ENCODE measurements at places on chromosomes 4 and X.

- peak; percentile 52 for DNase-seq
Observed at GRCh38 chr4:6767748-6768538, 14.6 kb upstream of the KIAA0232 start.

DNA sequence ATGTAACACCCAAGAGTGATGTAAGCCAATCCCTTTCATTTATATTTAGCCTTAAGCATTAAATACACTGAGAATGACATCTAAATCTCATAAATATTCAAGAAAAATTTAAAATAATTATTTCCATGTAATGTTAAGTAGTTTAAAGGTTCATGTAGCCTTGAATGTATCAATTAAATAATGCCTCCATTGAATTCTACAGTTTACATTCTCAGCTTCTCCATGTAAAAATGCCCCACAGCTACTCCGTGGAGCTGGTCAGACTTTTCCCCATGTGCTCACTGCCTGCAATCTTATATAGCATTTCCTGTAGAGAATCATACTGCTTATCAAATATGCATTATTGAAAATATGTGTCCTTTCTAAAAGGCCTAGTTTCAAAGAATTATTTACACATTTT is 25.4 kb downstream of the AP1S2 start:
- no peak for DNase-seq

- DNase-seq, result no peak
Observed at GRCh38 chrX:155563099-155563498, 49.7 kb downstream of the TMLHE start.

DNA sequence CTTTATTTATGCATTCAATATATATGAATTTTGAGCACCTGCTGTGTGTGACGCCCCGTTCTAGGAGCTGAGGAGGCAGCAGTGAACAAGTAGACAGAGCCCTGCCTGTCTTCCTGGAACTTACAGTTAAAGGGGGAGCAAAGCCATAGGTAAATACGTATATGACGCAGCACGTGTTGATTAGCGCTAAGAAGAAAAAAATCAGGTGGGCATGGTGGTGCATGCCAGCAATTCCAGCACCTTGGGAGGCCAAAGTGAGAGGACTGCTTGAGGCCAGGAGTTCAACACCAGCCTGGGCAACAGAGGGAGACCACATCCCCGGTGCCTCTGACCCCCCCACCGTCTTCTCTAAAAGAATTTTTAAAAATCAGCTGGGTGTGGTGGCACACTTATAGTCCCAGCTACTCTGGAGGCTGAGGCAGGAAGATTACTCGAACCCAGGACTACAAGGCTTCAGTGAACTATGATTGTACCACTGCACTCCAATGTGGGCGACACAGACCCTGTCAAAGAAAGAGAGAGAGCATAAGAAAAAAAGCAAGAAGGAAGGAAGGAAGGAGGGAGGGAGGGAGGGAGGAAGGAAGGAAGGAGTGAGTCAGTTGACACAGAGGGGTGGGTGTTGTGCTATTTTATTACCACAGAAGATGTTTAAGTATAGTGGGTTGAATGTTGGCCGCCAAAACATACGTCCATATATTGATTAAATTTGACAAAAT is 5.4 kb upstream of the KIAA0232 start:
- DNase-seq, result no peak

DNA sequence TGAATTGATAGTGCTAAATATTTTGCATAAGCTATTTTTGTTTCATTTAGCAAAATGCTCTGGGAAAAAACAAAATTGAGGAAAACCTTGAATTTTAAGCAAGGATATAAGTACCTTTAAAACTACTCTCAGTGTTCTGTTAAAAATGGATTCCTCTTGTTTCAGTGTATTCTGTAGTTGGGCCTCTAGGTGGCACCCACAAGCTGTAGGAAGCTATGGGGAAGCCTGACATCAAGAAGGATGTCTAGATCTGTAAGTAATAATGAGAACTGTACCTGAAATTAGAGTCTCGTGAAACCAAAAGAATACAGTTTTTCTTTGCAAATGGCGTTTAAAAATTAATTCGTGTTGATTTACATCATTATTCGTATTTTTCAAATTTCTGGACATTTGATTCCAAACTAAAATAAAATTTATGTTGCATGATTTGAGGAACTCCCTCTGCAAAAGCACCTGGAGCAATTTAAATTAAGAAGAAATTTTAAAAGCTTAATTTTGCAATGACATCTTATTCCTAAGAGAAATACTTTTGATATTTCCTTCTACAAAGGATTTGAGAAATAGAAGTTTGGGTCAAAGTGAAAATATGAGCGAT is 51.2 kb downstream of the TMPRSS11E start:
- DNase-seq, result peak; percentile 91

GRCh38 chrX:118189628-118190027 is 73.0 kb upstream of the KLHL13 start:
- DNase-seq, result no peak

DNA sequence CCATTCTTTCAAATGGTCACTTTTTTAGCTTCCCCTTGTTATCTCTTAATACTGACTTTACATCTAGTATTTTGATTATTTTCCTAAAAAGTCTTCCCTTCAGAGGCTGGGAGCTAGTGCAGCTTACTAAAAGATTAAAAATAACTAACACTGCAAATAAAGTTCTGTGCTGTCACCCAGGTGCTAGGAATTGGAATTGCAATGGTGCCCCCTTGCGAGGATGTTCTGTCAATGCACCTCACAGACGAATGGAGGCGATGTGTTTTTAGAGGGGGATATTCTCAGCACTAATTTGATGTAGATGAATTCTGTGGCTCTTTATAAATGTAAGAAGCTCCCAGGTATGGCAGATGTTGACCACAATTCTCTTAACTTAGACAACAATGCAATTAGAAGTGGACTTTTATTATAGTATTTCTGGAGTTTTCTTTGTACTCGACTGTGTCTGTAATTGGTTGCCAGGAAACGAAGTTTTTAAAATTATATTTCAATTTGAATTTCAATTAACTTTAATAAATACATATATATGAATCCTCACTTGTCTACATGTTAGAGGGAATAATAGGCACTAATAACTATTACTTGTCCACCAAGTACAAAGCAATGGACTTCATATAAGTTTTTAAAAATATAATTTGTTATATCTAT is 22.0 kb upstream of the SMIM31 start:
- DNase-seq, result peak; percentile 80

GRCh38 chrX:1894740-1895139 is 279.9 kb downstream of the ASMT start:
- no peak for DNase-seq

DNA sequence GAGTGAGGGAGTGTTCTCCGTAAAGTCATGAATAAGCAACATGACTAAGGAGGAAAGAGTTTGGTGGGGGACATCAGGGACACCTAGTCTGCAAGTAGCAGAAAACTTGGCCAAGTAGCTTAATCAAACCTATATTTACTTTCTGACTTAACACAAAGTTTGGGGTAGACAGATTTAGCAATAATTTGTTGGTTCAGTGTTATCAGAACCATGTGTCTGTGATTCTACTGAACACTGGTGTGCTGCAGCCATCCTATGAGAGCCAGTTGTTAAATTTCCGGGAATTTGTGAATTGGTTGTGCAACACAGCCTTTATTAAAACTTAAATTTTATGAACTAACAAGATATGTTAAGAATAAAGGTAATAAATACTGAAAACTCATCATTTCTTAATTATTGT is 469.3 kb downstream of the C4orf33 start:
- no peak for DNase-seq

DNA sequence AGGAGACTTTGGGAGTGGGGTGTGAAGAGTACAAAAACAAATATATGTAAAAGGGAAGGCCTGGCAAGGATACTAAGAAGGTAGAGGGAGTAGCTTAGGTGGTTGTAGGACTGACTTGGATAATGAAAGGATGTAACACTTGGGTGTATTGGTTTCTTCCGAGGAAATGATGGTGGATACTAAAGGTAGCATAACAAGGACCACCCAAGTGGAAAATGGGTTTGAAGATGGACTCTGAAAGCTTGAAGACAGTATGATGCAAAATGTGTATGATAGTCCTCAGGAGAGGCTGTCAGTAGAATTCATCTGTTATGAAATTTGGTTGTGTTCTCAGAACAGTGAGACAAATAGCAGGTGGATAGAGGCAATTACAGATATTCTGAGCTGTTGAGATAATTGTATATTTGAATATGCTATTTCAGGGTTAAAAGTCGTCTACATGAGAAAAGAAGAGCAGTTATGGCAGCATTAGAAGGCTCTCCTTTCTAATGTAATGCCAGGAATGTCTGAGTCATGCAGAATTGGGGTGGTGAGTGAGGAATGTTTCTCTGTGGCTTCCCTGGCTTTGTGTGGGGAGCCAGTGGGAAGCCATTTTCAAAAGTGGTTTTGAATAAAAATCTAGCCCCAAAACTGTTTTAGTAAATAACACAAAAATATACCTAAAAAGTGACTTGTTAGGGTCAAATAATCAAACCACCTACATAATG is 75.6 kb downstream of the FHIP1A start:
- DNase-seq, result no peak

- no peak for DNase-seq
Observed at GRCh38 chr4:158193171-158193749, 17.0 kb upstream of the TMEM144 start.

DNA sequence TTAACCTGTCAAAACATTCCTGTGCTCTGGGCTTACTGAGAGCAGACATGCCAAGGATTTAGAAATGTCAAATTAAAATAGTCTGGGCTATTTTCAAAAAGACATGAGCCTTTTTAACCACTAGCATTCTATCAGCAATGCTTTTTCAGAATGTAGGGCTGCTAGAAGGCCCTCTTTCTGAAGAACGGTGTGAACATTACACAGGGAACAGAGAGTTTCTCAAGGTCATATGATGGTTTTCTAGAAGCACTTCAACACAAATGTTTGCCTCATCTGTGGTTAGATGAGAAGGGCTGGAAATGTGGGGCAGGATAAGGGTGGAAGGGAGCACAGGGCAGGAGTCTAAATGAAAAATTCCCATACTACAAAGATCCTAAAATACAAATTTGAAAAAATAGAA is 39.3 kb downstream of the GRIA3 start:
- DNase-seq, result no peak

GRCh38 chr4:87251106-87251505 is 30.7 kb upstream of the KLHL8 start:
- peak; percentile 53 for DNase-seq

DNA sequence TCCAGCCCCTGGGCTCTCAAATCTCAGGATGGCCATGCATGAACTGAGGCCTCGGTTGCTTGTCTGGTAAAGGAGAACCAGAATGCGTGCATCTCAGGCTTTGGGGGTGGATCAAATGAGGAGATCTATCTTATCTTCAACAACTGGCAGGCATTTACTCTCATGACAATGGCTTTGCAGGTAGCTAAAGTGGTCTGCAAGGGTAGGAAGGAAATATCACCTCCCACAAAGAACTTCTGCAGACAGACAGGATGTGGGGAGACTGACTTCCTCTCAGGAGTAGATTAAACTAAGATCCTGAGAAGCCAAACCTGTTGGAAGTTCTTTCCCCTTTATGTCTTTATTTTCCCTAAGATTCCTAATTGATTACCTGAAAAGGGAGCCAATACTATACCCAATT is 7.8 kb downstream of the LDB2 start:
- peak; percentile 23 for DNase-seq

DNA sequence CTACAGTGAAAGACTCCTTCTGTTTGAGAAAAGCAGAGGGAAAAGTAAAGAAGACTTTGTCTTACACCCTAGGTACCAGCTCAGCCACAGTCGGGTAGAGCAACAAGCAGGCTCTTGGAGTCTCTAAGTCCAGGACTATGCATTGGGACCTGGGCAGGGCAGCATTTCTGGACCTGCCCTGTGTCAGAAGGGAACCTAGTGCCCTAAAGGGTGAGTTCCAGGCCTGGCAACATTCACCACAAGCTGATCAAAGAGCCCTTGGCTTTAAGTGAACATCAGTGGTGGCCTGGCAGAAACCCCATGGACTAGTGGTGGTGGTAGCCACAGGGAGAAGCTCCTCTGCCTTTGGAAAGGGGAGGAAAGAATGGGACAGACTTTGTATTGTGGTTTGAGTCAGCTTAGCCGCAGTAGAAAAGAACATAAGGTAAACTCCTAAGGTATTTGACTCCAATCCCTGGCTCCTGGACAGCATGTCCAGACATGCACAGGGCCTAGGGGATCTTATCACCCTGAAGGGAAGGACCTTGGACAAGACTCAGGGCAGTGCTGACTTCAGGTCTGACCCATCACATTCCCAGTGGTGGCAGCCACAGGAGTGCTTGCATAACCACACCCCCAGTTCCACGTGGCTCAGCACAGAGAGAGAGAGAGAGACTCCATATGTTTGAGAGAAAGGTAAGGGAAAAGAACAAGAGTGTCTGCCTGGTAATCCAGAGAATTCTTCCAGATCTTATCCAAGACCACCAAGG is 32.6 kb downstream of the CCDC158 start:
- DNase-seq, result no peak

DNA sequence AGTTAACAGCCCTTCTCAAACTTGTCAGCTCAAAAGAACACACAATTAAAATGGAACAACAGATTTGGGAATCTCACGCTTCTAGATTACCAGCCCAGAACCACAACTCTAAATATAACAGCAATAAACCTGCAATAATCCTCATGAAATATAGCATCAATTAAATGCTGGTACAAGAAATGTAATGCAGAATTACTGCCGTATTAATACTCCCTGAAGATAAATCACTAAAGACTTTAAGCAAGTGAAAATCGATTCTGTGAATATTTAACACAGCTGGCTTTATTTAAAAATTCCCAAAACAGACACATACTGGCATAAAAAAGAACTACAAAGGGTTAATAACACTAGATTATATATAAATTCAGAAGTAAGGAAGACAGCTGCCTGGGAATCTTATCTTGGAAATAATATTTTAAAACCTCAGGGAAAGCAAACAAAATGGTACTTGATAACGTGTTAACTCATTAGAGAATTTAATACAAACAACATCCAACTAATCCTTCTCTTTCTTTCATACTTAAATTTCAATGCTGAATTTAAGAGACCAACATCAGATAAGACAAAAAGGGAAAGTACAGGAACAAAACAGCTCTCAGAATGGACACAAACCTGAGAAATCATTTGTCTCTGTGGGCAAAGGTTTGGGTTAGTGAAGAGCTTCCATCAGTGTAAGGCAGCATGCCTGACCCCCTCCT is 34.7 kb downstream of the APBB2 start:
- no peak for DNase-seq

DNA sequence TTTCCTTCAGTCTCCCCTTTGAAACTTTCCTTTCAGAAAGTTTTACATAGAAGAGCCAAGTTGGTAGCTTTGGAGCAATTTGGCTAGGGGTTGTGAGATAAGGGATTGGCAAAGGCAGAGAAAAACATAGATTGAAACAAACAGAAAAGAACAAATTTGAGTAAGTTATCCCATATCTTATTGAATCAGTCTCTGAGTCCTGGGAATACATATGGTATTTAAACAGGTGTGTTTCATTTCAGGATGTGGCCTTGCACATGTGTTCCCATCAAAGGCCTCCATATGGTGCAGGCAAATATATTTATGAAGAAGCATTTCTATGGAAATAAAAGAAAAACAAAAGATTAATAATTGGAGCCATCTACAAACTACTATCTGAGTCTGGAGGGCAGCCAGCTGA is 227.9 kb upstream of the ZFP42 start:
- no peak for DNase-seq

GRCh38 chrX:46456125-46456922 is 88.9 kb downstream of the ZNF674 start:
- DNase-seq, result peak; percentile 37
